ENCODE measurements at places on chromosomes 1 and 21. TPM values are rescaled to one million over a fixed set of nuclear protein-coding genes. Genes with fewer than 3 reads are reported as not detected.

DNA sequence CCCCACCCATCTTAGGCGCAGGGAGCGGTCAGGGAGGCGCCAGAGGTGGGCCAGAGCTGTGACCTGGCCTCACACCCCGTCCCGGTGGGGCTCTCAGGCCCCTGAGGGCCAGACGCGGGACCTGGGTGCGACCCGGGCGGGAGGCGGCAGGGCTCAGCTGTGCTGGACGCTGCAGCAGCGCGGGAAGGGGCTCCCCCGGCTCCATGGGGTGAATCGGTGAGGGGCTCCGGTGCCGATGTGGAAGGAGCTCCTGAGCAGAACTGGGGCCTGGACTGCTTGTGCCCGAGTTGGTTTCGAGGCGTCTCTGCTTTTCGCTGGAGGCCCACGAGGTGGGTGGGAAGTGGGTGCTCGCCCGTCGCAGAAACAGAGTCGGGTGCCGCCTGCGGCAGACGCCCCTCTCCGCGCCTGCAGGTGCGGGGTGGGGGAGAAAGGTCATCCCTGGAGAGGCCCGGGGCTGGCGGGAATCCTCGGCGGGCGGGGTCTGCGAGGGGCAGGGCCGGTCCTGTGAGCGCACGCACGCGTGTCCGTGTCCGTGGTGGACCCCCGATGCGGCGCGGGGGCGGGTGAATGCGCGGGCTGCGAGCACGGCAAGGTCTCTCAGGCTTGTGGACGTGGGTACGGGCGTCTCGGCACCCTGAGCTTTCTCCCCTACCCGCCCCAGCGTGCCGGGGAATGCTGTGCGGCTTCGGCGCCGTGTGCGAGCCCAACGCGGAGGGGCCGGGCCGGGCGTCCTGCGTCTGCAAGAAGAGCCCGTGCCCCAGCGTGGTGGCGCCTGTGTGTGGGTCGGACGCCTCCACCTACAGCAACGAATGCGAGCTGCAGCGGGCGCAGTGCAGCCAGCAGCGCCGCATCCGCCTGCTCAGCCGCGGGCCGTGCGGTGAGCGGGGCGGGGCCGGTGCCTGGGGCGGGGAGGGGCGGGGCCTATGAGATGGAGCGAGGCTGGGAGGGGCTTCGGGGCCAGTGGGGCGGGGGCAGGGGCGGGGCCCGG, 20.4 kb downstream of the AGRN start:
- DNase-seq: peak; percentile 86
- peak overlapping the region; percentile 20 for H3K4me3 ChIP-seq
- H3K27me3 ChIP-seq: no peaks in the 10 kb centered on the region
- peaks cover 14% of the 10 kb centered on the region for H3K4me1 ChIP-seq
- peaks cover 25% of the 10 kb centered on the region for H3K36me3 ChIP-seq
- peak overlapping the region; percentile 36 for H3K27ac ChIP-seq

DNA sequence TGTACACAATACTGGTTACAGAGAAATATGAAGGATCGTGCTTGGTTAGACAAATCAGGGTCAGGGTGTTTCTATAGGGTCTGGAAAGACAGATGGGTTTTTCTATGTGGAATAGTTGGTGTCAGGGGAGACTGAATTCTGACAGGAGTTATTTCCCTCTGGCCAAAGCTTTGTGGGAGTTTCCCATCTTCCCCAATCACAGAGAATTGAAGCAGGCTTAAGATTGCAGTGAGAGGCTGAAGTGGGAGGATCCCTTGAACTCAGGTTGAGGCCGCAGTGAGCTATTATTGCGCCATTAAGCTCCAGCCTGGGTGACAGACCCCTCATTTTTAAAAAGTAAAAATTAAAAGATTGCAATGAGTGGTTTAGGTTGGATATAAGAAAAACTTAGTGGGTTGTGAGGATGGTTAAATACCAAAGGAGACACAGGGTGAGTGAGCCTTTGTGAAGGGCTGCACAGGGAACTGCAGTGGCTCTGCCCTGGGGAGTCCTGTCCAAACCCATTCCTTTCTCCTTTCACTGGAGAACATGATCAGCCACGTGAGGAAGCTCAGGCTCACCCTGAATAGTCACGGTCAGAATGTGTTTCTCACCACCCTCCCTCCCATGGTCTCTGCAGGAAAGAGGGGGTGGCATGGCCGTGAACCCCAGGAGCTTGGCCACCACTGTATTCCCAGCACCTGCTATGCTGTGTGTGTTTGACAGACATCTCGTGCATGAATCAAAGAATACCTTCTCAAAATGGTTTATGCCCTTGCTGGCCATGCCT, 101.2 kb downstream of the INTS7 start:
- no peaks in the 10 kb centered on the region for H3K36me3 ChIP-seq
- H3K27ac ChIP-seq: no peak overlapping the region
- peaks cover 13% of the 10 kb centered on the region for H3K4me1 ChIP-seq
- DNase-seq: no peak
- no peaks in the 10 kb centered on the region for H3K27me3 ChIP-seq
- H3K4me3 ChIP-seq: no peak overlapping the region

DNA sequence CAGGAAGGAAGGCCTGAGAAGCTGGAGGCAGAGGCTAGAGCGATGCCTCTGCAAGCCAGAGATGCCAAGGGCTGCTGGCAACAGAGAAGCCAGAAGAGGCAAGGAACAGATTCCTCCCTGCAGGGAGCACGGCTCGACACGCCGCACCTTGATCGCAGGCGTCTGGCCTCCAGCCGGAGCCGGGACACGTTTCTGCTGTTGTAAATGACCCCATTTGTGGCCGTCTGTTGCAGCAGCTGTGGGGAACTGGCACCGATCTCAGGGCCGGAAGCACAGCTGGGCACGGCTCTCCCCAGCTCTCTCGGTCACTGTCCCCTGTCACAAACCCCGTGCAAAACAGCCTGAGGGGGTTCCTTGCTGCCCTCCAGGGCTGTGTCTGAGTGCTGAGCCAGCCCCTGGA, 59.6 kb downstream of the SIK1 start:
- H3K4me1 ChIP-seq: peaks cover 18% of the 10 kb centered on the region
- no peak overlapping the region for H3K4me3 ChIP-seq
- H3K27me3 ChIP-seq: no peaks in the 10 kb centered on the region
- DNase-seq: no peak

- H3K4me3 ChIP-seq: no peak overlapping the region
- no peak for DNase-seq
- H3K4me1 ChIP-seq: peaks cover 28% of the 10 kb centered on the region
- H3K27me3 ChIP-seq: no peaks in the 10 kb centered on the region
Observed at GRCh38 chr1:107933736-107934135, 31.2 kb downstream of the VAV3 start.

GRCh38 chr1:157288492-157288891, 150.3 kb upstream of the ETV3 start:
- no peak for DNase-seq
- no peak overlapping the region for H3K4me3 ChIP-seq
- H3K27ac ChIP-seq: no peak overlapping the region
- no peaks in the 10 kb centered on the region for H3K27me3 ChIP-seq
- no peaks in the 10 kb centered on the region for H3K36me3 ChIP-seq

The COL6A1 gene
- total RNA-seq: 310 TPM

The CRABP2 gene
- 1.3 TPM for total RNA-seq
